ENCODE measurements at places on chromosomes 7 and 10.

GRCh38 chr7:128842674-128843641 is 12.8 kb downstream of the FLNC start:
- no peak for DNase-seq

DNA sequence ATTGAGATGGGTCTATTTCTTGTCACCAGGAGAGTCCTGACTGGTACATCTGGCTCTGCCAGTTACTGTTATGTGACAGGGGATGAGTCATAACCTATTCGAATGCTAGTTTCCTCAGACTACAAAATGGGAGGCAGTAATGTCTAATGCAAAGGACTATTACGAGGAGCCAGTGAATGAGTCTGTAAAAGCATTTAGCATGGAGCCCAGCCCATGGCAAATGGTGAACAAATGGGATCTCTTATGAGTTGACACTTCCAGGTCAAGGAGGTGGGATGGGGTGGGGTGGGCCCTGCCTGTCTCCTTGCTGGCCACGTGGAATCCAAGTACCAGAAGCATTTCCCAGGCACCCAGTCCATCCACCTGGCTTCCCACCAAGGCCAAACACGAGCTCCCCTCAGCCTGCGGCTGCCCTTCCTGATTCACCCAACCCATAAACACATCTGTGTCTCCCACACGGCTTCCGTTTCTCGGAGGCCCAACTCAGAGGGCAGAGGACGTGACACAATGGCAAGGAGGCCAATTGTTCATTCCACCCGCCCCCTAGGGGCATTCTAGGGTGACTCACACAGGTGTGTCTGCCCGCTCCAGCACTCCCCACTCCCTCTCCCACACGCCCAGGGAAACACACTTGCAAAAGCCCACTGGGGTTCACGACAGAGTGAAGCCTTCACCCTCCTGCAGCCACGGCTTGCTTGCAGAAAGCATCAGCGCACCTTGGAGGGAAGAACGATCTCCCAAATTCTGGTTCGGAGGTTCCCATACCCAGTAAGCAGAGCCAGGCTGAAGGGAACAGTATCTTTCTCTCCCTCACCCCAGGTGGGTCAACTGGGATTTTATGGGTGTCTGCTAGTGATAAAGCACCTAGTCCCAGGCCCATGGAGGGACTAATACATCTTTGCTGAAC is 109.8 kb downstream of the SH3PXD2A start:
- no peak for DNase-seq

GRCh38 chr7:42452356-42452755 is 215.3 kb upstream of the GLI3 start:
- DNase-seq = no peak

- DNase-seq = no peak
Observed at GRCh38 chr7:44801890-44802289, 5.4 kb downstream of the PPIA start.

GRCh38 chr7:135375908-135376699 is 133.8 kb downstream of the CNOT4 start:
- no peak for DNase-seq

GRCh38 chr7:106365252-106366005 is 80.6 kb upstream of the NAMPT start:
- no peak for DNase-seq

DNA sequence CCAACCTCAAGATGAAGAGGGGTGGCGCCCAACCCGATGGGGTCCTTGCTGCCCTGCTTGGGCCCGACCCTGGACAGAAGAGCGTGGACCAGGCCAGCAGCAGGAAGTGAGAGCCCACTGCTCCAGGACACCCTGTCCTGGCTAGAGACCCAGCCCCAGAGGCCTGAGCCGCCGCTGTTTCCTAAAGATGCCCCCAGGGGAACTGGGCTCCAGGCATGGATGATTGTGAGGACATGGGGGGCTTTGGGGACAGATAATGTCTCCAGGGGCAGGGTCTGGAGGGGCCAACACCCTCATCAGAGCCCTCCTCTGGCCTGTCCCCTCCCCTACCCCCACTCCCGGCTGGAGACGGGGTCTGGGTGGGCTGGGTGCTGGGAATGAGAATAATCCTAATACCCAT is 71.7 kb downstream of the MYL10 start:
- DNase-seq = peak; percentile 2

GRCh38 chr7:3194501-3195141 is 106.4 kb upstream of the SDK1 start:
- DNase-seq = no peak

GRCh38 chr10:1175956-1176565 is 119.9 kb downstream of the WDR37 start:
- DNase-seq = no peak

DNA sequence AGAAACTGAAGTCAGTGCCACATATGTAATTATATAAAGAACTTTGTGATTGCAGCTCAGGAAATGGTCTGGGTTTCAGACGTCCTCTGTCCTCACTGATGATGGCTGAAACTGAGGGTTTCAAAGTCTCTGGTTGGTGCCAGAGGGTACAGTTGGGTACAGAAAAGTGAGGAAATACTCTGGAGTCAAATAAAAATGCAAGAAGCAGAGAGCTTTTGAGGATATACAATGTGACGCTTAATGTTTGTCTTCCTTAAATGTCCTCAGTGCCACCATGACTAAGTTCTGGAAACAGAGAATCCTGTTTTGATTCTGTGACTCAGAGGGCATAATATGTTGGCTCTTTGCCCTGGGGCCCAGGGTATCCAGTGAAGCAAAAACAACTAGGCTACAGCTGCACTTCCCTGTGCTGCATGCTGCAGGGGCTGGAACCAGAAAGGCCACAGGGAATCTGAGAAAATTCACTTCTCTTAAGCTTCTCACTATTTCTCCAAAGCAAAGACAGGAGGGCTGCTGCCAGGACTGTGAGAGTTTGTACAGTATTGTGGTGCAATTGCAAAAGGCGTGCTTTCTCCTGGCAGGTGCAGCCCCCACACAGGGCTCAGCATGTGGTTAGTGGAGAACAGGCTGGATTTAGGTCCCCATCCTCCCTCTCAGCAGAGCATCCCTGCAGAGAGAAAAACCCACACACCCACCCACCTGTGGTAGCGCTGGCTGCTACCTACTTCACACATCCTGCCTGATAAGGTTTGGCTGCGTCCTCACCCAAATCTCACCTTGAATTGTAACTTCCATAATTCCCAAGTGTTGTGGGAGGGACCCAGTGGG is 169.5 kb upstream of the SVIL start:
- no peak for DNase-seq

- DNase-seq = no peak
Observed at GRCh38 chr10:125062227-125062913, 98.0 kb downstream of the CTBP2 start.
